ENCODE measurements at places on chromosomes 4 and X.

DNA sequence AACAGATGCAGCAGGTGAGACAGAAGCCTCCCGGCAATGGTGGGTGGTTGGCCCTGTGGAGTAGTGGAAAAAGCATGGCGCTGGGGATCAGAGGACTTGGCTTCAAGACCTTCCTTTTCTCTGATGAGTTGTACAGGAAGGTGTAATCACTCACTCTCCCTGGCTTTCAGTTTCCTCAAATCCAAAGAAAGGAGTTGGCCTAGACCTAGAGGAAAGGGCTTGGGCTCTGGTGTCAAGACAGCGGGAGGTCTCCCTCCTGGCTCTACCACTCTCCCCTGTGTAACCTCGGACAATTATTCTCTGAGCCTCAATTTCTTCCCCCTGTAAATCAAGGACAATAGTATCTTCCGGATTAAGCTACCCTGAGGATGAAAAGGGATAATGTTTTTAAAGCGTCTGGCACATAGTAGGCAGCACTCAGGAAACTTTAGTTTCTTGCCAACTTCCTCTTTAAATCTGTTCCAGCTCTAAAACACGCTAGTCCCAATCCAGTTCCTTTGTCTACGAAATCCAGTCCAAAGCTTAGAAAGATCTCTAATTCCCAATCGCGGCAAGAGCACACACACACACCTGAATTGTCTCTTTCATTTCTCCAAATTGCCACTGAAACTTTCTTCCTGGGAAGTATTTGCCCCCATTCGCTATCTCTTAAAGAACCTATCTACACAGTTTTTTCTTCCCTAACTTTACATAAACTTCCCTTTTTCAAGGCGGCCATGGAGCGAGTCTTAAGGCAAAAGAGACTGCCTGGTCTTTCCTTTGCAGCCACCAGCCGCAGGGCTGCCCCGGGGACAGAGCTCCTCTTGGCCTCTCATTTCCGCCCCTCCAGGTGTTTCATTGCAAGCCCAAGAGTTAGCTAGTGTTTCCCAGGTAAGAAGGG is 29.9 kb upstream of the GPC4 start:
- DNase-seq: no peak

GRCh38 chr4:177220376-177220775 is 89.3 kb upstream of the NEIL3 start:
- DNase-seq: no peak

GRCh38 chr4:16079046-16079445 is 4.8 kb downstream of the PROM1 start:
- DNase-seq: no peak

- no peak for DNase-seq
Observed at GRCh38 chr4:58560736-58561135, 1450.6 kb upstream of the IGFBP7 start.

DNA sequence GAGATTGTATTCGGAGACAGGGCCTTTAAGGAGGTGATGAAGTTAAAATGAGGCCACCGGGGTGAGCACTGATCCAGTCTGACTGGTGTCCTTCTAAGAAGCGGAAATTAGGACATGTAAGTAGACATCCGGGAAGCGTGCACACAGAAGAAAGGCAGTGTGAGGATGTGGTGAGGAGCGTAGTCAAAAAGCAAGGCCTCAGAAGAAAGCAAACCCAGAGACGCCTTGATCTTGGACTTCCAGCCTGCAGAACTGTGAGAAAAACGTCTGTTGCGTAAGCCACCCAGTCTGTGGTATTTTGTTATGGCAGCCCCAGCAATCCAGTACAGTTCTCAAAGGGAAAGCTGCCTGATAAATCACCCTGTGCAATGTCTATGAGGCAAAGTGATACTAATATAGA is 153.5 kb downstream of the KCNIP4 start:
- no peak for DNase-seq

DNA sequence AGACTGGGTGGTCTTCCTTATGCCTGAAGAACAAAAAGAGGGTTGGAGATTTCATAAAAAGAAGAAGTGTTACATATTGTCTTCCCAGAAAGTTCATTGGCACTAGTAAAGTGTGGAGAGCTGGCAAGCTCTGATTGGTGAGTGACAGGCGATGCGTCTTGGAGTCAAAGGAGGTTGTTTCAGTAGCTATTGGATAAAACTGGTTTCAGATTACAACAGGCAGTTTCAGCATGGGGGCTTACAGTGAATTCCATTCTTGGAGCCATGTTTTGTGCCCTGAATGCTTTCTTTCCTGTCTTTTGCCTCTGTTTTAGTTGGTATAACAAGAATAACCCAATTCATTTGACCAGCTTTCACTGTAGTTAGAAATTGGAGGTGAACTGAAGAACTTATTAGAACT is 750.5 kb downstream of the ADGRL3 start:
- no peak for DNase-seq

DNA sequence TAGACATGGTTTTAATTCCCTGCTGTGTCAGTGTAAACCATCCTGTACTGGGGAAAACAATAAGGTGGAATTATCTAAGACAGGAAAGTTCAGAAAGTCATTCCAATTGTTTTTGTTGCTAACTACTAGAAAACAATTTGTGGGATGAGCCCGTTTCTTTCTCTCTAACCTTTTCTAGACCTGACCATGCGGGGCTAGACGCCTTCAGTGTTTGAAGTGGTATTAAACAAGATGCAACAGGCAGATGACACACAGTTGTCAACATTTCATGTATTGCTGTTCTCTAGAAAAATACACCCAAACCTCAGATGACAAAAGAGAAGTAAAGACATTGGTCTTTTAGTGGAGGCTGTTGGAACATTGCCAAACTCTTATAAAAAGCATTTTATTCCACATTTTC is 105.7 kb downstream of the FRAS1 start:
- no peak for DNase-seq

DNA sequence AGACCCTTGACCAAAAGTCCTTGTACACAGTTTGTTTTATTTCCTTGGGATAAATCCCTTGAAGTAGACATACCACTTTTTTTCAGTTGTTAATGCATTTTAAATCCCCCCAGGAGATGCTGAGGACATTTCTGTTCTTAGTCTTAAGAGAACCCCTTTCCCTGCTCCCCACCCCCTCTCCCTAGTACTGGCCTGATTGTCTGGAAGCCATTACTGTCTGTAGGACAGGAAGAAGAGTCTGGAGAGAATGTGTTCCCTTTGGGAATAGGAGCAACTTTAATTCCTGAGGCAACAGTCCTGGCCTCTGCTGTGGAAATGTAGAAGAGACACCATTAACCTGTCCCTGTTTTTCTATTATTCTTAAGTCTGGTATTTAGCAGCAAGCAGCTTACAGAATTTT is 52.3 kb upstream of the TMEM131L start:
- DNase-seq: no peak

DNA sequence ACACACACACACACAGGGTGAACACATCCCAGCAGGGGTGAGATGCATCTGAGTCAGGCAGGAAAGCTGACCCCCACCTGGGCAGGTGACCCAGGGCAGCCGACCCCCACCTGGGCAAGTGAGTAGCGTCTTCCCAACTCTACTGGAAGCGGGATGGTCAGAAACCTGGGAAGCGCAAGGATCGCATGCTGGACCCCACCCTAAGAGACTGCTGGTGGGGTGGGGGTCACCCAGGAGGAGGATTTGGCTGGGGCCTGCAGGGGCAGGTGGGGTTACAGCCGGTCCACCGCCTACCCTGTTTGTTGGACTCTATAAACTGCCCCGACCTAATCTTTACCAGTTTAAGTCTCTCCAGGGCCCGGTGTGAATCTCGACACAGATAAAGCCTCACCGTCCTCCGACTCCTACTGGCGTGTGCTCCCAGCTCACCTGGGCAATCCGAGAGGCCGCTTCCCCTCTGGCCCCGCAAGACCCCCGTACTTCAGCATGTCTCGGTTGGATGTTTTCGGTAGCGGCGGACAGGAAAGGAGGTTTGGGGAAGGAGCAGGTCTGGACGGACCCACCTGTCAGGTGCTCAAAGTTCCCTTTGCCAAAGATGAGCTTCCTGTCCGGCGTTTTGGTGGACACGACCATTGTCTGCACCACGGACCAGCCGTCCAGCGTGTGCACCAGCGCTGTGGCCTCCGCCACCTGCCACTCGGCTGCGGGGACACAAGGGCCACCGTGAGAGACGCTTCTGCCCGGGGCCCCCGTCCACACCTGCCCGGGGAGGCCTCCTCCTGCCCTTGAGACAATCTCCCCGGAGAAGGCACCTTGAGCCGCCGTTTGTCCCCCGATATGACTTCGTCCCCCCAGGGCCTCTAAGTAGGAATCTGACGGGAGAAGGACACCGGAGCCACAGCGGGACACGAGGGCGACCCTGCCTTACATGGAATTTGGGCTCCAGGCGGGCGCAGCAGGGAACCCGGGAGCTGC is 2.0 kb downstream of the GTPBP6 start:
- no peak for DNase-seq

- DNase-seq: no peak
Observed at GRCh38 chr4:19686456-19686855, 565.2 kb upstream of the SLIT2 start.

GRCh38 chr4:21083413-21083812 is 383.2 kb downstream of the PACRGL start:
- DNase-seq: no peak

- DNase-seq: no peak
Observed at GRCh38 chr4:13515268-13515667, 29.0 kb downstream of the NKX3-2 start.

GRCh38 chr4:44415251-44415650 is 33.4 kb downstream of the KCTD8 start:
- DNase-seq: no peak

GRCh38 chr4:101596781-101597552 is 193.6 kb upstream of the BANK1 start:
- no peak for DNase-seq

DNA sequence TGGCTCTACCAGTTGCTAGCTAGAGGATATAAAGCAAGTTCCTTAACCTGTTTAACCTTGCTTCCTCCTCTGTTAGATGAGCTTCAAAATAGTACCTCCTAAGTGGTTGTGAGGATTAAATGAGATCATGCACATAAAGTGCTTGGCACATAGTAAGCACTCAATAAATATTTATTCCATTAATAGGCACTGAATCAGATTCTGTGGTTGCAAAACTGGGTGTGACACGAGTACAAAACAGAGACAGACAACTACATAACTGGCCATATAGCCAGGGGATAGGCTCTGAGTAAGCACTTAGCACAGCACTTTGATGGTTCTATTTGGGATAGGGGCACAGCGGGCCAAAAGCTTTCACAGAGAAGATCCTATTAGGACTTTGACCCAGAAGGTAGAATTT is 150.3 kb downstream of the RELL1 start:
- no peak for DNase-seq

- no peak for DNase-seq
Observed at GRCh38 chr4:79935274-79935673, 137.8 kb downstream of the ANTXR2 start.

DNA sequence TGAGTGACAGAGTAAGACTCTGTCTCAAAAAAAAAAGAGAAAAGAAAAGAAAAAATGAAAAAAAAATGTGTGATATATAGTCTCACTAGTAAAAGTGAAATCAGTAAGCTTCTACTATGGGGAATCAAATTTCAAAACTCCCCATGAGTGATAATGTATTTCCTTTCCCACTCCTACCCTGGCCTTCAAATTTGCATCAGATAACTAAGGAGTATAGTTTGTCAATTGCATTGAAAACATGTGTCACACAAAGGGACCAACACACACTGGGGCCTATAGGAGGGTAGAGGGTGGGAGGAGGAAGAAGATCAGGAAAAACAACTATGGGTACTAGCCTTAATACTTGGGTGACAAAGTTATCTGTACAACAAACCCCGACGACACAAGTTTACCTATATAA is 118.4 kb downstream of the TSPAN7 start:
- no peak for DNase-seq

DNA sequence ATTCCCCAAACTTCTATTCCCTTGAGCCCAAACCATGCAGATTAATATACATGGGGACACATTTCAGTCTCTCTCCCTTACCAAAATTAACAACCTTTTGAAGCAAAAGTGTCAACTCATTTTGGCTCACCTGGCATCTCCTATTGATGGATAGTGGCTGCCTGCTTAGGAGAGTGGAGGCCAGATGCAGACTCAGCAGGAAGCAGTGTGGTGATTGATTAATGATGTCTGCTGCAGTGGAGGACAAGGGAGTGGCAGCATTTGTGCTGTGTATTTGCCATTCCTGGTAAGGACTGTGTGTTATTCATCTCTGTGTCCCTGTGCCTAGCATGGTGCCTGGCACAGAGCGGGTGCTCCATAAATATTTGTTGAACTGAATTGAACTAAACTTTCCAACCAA is 590.1 kb downstream of the RAB28 start:
- DNase-seq: no peak

DNA sequence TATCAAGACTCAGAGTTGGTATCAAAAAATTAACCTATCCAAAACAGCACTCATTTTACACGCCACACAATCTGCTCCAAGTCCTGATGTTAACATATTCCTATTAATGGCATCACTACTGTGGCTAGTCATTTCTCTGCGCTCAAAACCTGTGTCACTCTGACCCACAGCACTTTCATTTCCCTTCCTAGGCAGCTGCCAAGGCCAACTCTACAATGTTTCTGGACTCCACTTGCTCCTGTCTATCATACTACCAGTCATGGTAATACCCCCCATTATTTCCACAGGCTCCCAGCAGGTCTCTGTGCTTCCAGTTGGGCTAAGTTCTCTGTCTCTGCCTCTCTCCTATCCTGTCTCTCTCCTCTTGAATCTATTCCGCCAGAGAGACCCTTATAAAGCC is 323.6 kb downstream of the NR3C2 start:
- DNase-seq: no peak

GRCh38 chr4:1393866-1394265 is 12.4 kb downstream of the NKX1-1 start:
- no peak for DNase-seq

DNA sequence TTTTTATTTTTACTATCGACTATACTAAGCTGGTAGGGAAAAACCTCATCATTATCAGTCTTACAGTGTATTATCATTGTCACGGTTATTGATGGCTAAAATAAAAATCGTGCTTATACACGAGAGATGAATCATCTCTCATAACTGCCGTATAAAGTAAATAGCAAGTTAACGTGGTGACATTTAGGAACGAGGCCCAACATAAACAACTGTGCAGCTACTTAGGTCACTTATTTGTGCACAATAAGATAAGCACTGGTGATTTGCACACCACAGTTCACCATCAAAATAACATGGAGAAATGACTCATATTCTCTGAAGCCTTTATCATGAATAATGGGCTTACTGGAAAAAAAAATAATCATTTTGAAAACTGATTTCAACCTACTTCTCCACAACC is 482.0 kb upstream of the TENM3 start:
- DNase-seq: no peak

GRCh38 chrX:15929194-15929593 is 74.6 kb upstream of the AP1S2 start:
- DNase-seq: no peak
